ENCODE measurements at places on chromosomes 4 and X.

DNA sequence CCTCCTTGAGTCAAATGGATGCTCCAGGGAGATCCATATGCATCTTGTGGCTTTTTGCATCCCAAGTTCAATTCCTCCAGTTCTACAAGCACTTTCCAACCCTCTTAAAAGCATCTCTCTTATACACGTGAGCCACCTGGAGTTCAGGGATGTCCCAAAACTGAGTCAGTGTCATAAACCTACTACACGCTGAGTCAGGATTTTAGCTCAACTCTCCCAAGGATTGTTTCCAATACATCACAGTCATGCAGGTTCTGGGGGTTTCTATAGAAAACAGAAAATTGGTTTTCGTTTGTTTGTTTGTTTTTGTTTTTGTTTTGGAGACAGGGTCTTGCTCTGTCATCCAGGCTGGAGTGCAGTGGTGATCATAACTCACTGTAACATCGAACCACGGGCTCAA lies 25.9 kb upstream of the ESX1 start:
- DNase-seq = no peak

DNA sequence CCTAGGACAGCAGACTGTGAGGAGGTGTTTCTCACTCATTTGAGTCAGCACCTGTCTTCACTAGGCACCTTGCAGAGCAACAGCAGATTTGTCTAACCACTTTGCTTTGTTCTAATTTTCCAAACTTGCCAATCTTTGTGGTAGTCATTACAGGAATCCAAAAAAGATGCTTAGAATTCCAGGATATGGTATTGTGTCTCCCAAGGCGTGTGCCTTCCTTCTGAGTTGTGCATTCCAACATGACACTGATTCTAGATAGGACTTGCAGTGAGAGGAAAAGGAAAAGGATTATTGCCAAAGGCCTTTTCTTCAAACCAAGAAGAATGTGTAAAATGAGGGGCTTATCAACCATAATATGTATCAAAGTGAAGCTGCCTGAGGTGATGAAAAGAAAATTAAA lies 126.2 kb downstream of the MAPK10 start:
- DNase-seq = peak; percentile 9

GRCh38 chrX:47776292-47777006 lies 60.3 kb upstream of the ZNF81 start:
- no peak for DNase-seq

DNA sequence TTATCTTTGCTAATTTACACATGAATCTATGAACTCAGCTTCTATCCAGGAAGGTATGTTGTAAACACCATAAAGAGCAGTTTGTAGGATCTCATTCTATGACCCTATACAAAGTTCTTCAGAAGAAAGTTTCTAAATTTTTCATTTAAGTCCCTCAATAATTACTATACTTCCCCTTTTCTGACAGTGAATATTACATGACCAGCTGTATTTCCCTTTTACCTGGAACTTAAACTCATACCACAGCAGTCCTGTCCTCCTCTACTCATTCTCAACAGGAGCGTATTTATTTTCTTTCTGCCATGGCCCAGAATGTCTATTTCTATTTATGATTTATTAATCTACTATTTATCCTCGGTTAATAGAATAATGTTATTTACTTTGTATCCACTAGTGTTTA lies 15.8 kb downstream of the RASGEF1B start:
- no peak for DNase-seq

GRCh38 chrX:2576793-2577192 lies 76.0 kb upstream of the DHRSX start:
- DNase-seq = no peak

Data from 8988T (cell line).